ENCODE measurements at places on chromosomes 12 and 14.
A peak's percentile ranks its signal among the peaks of the same experiment; 100 is the strongest.

GRCh38 chr14:59207506-59207933 is 19.1 kb downstream of the DAAM1 start:
- no peak for DNase-seq

- DNase-seq: no peak
Observed at GRCh38 chr12:52137746-52138145, 54.1 kb downstream of the KRT80 start.

DNA sequence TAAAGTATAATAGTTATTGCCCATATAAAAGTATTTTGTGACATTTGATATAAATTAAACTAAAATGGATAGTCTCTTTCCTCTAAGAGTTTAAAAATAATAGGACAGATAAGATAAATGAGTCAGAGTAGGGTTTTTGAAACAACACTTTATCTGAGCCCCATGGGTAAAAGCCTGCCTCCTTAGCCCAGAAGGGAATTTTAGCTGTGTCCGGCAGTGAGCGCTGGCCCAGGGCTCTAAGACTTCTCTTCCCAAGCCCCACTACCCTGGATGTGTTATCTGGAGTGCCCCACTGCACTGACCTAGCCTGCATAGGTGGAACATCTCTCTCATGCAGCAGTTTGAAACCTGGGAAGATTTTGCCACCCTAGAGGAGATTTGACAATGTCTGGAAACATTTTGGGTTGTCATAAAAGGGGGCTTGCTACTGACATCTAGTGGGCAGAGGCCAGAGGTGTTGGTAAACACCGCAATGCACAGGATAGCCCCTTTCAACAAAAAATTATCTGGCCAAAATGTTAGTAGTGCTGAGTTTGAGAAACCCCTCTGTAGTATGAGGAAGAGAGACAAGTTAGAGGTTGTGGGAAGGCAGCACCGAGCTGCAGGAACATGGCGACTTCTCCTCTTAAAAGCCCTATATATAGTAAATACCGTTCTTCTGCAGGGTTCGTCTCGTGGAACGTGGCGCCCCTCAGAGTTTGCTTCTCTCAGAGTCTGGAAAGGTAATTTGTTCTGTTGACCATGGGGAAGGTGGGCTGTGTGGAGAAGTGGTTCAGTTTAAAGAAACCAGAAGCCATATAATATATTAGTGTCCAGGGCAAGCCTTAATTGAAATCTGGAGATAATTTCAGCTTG is 29.3 kb upstream of the ATF1 start:
- peak; percentile 49 for DNase-seq

- DNase-seq: no peak
Observed at GRCh38 chr12:15672671-15673270, 116.4 kb downstream of the EPS8 start.

DNA sequence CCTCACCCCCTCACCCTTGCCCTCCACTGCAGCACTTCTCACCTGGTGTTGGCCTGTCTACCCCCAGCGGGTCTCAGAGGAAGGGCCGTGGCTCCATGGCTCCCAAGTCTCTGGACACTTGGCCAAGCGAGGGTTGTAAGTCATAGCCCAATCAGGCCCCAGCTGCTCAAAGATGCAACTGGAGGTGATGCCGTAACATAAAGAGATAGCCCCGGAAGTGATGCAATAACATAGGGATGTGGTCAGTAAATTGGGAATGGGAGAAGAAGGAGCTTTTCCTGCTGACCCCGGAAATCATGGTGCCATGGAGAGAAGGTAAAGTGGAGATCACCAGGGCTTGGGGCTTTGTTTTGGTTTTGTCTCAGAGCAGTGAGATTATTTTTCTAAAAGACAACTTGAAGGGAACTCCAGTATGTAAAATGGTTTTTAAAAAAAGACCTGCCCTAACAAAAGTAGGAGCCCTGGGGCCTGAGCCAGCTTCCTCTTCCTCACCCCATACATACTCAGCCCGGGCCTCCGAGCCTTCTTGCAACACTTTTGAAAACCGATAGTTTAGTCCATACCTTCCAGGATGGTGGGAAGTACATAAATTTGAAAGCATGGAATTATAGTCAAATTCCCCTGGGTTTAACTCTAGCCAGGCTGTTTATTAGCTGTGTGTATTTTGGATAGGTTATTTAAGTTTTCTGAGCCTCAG is 212.5 kb downstream of the CRADD start:
- DNase-seq: no peak

DNA sequence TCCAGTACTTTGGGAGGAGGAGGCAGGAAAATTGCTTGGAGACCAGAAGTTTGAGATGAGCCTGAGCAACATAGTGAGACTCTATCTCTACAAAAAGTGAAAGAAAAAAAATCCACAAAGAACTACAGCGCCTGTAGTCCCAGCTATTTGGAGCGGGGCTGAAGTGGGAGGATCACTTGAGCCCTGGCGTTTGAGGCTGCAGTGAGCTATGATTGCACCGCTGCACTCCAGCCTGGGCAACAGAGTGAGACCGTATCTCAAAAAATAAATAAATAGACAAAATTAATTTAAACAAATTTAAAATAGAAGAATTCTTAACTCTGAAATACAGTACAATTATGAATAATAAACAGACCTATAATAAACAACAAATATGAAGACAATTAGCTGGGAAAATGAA is 40.9 kb downstream of the ATL1 start:
- no peak for DNase-seq

- no peak for DNase-seq
Observed at GRCh38 chr12:92464911-92465310, 237.9 kb upstream of the PLEKHG7 start.

- no peak for DNase-seq
Observed at GRCh38 chr12:50047693-50048250, 9.6 kb upstream of the ASIC1 start.

- DNase-seq: no peak
Observed at GRCh38 chr12:120287491-120287890, 4.2 kb downstream of the RNU4-2 start.

Measured in ACHN (cell line).